ENCODE measurements at places on chromosomes 11 and 22. TPM values are rescaled to one million over a fixed set of nuclear protein-coding genes. Genes with fewer than 3 reads are reported as not detected.

DNA sequence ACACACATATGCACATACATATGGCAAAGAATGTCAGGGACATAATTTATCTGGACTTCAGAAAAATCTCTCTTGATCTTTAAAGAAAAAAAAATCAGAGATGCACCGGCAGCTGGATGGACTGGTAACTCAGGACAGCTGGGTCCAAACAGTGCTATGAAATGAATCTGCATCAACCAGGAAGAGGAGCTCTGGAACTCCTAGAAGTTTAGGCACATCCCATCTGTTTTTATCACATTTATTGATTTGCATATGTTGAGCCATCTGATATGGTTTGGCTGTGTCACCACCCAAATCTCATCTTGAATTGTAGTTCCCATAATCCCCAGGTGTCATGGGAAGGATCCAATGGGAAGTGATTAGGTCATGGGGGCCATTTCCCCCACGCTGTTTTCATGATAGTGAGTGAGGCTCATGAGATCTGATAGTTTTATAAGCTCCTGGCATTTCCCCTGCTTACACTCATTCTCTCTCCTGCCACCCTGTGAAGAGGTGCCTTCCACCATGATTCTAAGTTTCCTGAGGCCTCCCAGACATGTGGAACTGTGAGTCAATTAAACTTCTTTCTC is 87.7 kb upstream of the AKIP1 start:
- no peak for DNase-seq
- no peak overlapping the region for H3K27ac ChIP-seq
- no peak overlapping the region for H3K4me3 ChIP-seq
- H3K4me1 ChIP-seq: no peaks in the 10 kb centered on the region

- DNase-seq: no peak
- H3K27ac ChIP-seq: no peak overlapping the region
- H3K4me3 ChIP-seq: no peak overlapping the region
- no peaks in the 10 kb centered on the region for H3K36me3 ChIP-seq
- peaks cover 3% of the 10 kb centered on the region for H3K27me3 ChIP-seq
Measured at GRCh38 chr11:76257074-76257719, 50.9 kb upstream of the WNT11 start.

- no peaks in the 10 kb centered on the region for H3K27me3 ChIP-seq
- H3K4me1 ChIP-seq: peaks cover 3% of the 10 kb centered on the region
- DNase-seq: no peak
- H3K4me3 ChIP-seq: no peak overlapping the region
- H3K27ac ChIP-seq: no peak overlapping the region
- H3K36me3 ChIP-seq: no peaks in the 10 kb centered on the region
Measured at GRCh38 chr11:63719987-63720386, 38.7 kb downstream of the RTN3 start.

SLC22A9 gene
- total RNA-seq: not detected

OLFML1 gene
- not detected for total RNA-seq

AQP11 gene
- total RNA-seq: not detected
